ENCODE measurements at places on chromosomes 11 and 22.

DNA sequence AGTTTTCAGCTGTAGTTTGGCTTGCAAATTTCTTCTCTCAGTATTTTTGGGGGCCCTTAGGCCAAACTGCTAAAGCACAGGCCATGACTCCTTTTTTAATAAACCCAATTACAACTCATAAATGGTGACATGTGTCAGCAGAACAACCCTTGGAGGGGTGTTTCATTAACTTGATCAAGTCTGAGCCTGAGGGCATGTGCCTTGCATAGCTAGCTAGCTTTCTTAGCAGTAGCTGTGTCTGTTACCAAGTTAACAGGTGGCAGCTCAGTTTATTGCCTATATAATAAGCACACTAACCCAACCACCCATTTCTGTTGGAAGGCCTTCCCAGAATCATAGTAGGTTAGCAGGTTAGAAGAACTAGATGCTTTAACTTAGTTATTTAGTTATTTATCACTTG is 950.3 kb upstream of the CCDC90B start:
- DNase-seq: no peak

DNA sequence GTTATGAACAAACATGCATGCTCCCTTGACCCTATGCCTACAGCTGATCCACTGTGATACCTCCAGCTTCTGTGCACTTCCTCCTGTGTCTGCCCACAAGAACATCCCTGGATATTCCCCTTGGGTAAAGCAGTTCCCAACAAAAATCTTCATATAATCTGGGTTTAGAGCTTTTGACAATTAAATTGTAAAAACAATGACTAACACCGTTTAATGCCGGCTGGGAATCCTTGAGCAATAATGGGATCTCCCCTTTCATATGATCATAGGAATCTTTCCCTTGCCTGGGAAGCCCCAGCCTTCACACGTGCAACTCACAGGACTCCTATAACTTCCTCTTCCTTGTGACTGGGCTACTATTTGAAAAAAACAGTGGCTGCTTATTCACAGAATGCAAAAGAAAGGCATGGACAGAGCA is 6.3 kb upstream of the ZC3H12C start:
- DNase-seq: peak; percentile 33

GRCh38 chr11:39910087-39910486 is 1549.4 kb downstream of the LRRC4C start:
- DNase-seq: no peak

DNA sequence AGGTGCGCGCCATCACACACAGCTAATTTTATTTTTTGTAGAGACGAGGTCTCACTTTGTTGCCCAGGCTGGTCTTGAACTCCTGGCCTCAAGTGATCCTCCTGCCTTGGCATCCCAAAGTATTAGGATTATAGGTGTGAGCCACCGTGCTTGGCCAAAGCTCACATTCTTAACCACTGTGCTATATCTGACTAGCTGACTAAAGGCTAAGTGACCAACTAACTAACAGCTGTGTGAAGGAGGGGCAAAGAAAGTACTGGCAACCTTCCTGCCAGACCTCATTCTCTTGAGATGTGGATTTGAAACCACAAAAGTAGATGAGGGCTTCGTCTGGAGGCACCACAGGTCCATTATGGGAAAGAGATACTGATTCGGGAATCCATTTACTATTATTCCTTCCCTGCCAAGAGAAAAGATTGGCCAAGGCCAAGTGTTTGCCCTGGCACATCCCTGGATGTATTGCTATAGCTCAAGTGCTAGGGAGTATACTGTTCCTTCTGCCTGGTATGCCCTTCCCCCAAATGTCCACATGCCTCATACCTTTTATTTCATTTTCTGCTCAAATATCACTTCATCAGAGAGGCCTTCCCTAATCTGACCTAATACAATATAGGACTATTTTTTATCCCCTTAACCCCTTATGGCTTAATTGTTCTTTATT is 52.7 kb upstream of the RRM1 start:
- DNase-seq: no peak

DNA sequence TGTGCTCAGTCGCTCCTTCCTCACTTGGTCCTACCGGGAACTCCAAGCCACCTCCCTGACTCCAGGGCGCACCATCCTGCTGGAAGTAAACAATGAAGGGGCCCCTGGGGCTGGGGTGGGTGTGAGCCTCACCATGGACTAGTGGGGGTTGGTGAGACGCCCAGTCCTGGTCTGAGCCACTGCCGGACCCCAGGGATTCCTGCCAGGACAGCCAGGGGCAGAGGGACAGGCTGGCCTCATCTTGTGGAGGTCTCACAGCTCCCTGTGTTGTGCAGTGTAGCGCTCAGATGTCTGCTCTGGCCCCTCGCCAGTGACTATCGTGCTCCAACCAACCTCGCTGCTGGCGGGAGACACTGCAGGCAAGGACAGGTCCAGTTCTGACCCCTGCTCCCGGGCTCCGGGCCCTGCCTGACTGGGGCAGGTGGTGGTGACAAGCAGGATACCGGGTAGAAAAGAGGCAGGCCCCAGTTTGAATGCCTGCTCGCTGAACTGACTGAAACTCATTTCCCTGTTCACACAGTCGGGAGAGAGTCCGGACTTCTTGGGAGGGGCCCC is 1021.4 kb downstream of the BRD1 start:
- no peak for DNase-seq

- peak; percentile 11 for DNase-seq
Observed at GRCh38 chr11:55942785-55943392, 6.7 kb upstream of the OR5I1 start.

- DNase-seq: no peak
Observed at GRCh38 chr11:613369-613968, 2.3 kb downstream of the IRF7 start.

DNA sequence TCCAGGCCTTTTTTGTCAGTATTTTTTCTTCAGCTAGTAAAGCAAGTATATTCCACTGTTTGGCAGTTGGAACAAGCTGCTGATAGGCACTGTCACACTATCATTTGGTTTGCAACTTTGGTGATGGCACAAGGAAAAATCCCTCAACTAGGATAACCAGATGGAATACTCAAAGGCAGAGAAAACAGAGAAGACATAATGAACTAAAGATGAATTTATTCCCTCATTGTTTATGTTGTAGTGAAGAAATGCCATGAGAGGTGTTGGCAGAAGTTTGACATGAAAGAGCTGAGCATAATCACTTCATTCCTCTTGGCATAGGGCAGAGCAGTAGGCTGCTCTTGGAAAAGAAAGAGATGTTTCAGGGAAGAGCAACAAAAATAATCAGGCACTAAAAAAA is 39.9 kb downstream of the FSHB start:
- DNase-seq: no peak

DNA sequence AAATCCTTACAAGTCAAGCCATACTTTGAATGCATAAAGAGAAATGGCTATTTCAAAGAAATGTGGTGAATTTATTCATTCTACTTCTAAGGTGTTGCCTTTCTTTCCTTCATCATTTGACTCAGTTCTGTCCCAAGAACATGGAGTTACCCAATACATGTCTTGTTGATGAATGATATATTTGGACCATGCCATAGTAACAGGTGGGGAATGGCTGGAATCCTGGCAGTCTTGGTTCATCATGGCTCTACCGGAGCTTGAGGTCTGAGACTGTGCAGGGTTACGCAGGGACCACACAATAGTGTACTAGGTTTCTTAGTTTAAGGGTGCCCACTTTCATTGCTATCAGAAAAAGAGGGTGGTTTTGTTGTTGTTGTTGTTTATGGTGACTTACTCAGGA is 40.3 kb upstream of the MPEG1 start:
- no peak for DNase-seq
